ENCODE measurements at places on chromosomes 16 and 17.
A peak's percentile ranks its signal among the peaks of the same experiment; 100 is the strongest.

GRCh38 chr17:17175917-17176316 lies 30.2 kb downstream of the PLD6 start:
- no peak for DNase-seq

- DNase-seq: no peak
Observed at GRCh38 chr16:48541108-48541786, 68.7 kb downstream of the N4BP1 start.

DNA sequence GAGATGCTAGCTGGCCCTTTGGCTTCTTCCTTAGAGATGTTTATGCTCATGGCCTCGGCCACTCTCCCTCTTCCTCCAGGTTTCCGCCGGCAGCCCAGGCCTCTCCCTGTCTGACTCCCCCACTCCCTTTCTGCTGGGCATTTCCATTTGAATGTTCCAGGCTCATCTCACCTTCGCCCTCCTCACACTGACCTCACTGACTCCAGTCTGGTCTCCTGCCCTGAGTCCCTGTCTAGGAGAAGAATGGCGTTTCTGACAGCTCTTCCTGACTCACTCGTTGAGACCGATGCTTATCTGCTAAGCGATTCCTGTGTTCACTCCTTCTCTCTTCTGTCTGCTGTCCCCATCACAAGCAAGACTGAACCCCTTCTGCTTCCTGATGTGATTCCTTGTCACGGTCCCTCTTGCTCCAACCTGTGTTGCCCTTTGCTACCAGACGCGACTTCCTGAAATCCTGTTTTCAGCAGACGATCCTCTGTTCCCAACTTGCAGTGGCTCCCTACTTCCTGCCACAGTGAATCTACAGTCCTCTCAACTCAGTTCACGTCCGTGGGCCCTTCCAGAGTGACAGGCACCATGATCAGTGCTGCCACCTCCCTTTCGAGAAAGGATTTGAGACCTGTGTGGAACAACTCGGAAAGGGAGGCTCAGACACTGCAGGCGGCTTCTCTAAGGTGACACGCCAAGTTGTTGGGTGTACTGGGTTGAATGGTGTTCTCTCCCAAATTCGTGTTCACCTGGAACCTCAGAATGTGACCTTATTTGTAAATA lies 176.4 kb downstream of the MSI2 start:
- no peak for DNase-seq

DNA sequence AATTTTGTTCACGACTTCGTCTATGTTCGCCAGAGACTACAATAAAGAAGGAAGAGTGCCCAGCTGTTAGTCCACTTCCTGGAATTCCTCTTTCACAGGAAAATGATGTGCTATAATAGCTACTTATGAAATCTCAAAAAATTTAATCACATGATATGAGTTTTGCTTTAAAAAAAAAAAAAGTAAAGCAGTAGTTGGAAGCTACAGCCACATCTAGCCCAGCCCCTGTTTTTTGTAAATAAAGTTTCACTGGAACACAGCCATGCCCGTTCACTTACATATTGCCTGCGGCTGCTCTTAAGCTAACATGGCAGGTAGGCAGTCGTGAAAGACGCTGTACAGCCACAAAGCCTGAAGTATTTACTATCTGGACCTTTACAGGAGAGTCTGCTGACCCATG lies 15.3 kb downstream of the VPS53 start:
- no peak for DNase-seq

GRCh38 chr17:17523001-17523730 lies 27.0 kb upstream of the RASD1 start:
- no peak for DNase-seq

- DNase-seq: peak; percentile 94
Observed at GRCh38 chr16:79600638-79601091, at the start of gene MAF. Gene MAF (minus strand): TSS chr16:79600737. CDS start chr16:79599902, 835 bp downstream.

All from mammary epithelial cell (primary cell).